ENCODE measurements at places on chromosomes 12 and 14. TPM values are rescaled to one million over a fixed set of nuclear protein-coding genes. Genes with fewer than 3 reads are reported as not detected.

DNA sequence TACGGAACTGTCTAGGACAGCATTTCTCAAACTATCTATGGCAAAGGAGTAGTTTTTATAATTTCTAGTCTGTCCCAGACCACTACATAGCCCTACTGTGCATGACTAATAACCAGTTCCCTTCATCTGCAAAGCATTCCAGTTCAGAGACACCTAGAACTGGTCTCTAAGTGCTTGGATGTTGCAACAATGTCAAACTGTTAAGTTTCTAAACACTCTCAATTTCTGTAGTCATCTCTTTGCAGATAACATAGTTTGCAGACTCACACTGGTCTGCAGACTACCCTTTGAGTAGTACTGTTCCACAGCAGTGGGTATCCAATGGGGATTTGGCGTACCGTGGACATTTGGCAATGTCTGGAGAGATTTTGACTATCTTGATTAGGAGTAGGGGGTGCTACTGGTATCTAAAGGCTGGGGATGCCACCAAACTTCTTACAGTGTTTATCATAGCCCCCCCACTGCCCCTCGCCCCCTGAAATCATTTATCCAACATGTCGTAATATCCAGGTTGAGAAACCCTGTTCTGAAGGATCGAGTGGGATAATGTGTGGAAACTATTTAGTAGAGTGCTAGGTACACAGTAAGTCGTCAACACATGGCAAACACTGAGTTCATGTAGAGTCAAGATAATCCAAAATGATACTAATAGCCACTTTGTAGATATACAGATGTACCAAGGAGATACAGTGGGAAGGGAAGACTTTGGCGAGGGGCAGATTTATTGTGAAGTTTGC is 1.7 kb downstream of the C12orf76 start:
- peak; percentile 36 for DNase-seq

- DNase-seq = no peak
Observed at GRCh38 chr14:95258754-95259593, 60.7 kb downstream of the CLMN start.

DNA sequence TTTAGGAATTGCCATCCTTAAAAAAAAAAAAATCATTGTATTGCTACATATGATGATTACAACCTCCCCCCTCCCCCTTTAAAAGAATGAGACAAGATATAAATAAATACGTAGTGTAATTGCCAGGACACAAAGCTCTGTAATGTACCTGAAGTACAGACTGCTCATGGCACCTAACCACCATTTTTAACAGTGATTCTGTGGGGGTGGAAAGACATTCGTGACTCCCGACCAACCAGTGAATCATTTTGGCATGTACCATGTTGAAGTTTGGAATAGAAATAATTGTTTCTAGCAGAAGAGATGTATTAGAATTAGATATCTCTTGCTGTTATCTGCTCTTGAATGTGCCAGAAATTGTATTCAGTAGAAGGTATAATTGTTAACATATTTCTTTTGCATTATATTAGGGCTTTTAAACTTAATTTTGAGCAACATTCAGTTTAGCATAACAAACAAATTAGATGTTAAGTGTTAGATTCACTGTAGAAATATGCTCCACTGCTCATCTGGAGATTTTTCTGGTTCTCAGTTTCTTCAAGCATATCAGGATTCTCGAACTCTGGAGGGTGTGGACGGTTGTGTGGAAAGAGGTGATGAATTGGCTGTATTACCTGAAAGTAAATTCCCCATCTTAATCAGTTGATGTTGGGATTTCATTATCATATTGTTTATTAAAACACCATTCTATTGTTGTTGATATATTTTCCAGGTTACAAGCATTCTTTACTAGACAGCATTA is 31.1 kb downstream of the FRS2 start:
- no peak for DNase-seq

- no peak for DNase-seq
Observed at GRCh38 chr12:75945581-75945980, 86.0 kb downstream of the PHLDA1 start.

DNA sequence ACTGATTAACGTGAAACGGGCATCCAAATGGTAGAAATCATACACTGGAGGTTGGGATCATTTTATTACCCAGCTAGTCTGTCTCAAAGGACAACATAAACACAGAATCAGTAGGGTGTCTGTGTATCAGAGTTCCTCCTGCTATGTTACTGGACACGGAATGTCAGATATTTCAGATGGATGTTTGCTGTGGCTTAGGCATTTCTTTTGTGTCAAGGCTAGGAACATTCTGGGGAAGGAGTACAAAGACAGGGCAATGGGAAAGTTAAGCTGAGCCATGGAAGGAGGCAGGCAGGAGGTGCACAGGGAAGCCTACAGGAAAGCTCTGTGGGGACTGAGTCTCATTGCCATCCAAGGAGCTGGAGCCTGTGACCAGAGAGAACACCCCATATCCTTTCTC is 254.6 kb downstream of the C12orf75 start:
- no peak for DNase-seq

GRCh38 chr14:71319666-71320065 is 412.4 kb downstream of the PCNX1 start:
- peak; percentile 31 for DNase-seq

GRCh38 chr12:84201976-84202375 is 710.6 kb downstream of the SLC6A15 start:
- DNase-seq = no peak

GRCh38 chr12:14950982-14951746 is 10.2 kb downstream of the ARHGDIB start:
- DNase-seq = peak; percentile 77

DNA sequence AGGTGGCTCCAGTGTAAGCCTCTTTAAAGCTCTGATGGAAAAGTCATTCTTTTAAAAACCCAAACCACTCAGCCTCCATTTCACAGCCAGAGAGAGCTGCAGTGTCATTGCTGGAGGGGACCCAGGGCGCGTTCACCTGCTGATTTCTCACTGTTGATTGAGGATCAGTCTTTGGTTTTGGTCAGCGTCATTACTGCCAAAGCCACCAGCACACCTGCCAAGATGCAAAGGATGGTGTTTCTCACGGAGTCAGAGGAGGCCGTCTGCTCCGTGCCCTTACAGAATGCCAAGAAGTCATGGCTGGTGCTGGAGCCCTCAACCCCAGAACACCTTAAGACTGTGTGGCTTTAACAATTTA is 32.8 kb upstream of the BATF start:
- DNase-seq = no peak

GRCh38 chr14:83575301-83575700 is 1954.6 kb upstream of the FLRT2 start:
- DNase-seq = no peak

- DNase-seq = no peak
Observed at GRCh38 chr12:22016982-22017381, 29.0 kb upstream of the CMAS start.

GRCh38 chr14:90300611-90301047 is 31.1 kb downstream of the NRDE2 start:
- no peak for DNase-seq

DNA sequence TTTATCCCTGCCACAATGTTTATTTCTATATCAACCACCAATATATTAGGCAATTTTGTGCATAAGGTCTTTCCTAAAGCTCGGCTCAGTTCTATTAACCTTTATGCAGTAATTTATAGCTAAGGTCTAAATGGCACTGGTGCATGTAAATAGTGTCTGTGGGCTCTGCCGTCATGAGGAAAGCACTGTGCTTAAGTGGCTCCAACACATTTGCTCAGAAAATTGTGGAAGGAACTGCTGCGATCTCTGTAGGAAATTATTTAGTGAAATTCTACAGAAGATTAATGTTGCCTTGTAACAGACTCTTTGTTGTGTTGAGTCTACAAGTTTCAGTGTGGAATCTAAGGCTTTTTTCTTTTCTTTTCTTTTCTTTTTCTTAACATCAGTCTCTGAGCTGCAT is 54.0 kb upstream of the EGLN3 start:
- no peak for DNase-seq

- DNase-seq = no peak
Observed at GRCh38 chr12:24244801-24245200, 295.3 kb upstream of the SOX5 start.

DNA sequence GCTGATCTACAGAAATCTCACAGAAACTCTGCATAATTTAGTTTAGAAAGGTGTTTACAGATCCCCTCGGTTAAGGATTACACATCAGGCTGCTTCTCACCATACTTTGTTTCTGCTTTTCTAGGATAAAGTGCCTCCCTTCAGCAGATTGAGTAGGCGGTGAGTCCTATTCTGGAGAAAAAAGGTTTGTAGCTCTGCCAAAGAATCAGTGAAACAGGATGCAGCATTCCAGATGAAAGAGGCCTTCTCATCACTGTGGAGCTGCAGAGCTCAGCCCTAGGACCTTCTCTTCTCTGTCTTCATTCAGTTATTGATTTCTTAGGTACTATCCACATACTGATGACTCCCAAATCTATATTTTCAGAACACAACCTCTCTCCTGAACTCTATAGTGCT is 155.5 kb upstream of the KRR1 start:
- no peak for DNase-seq

DNA sequence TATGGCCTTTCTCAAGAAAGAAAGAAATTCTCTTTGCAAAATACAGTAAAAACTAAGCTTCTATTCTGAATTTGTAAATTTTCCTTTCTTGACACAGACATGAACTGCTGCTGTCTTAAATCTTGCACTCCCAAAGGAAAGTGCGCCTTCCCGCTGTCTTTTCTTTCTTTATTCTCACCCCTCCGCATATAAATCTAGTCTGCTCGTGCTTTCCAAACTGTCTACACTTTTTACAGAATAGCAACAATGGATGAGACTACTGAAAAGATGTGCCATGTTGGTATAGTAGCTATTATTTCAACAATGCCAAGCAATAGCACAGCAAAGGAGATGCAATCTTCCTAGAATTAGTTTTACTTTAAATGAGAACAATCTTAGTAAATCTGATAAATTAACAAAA is 328.8 kb upstream of the PDE3A start:
- no peak for DNase-seq

GRCh38 chr14:71672596-71672995 is 259.6 kb upstream of the RGS6 start:
- no peak for DNase-seq

GRCh38 chr12:49051373-49051764 is 9.2 kb downstream of the KMT2D start:
- DNase-seq = no peak

DNA sequence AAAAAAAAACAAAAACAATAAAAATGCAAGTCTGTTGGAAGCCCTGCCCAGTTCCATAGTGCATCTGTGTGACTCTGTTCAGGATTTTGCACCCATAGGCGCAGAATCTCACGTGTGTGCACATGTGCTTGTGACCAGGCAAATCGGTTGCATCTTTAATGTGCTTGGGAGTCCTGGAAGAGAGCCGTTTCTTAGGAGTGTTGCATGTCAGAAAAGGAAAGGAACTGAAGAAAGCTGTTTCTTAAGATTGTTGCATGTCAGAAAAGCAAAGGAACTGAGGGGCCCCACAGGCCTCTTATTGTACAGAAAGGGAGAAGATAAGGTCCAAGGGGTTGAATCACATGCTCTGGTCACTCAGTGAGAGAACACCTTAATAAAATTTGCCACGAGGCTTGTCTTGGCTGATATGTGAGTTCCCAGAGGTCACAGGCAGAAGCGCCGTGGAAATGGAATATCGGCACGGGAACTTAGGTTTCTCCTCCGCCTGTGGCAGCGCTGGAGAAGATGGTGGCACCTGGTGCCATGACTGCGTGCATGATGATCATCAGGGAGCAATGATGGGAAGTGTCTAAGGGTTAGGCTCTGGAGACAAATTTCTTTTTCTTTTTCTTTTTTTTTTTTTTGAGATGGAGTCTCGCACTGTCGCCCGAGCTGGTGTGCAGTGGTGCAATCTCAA is 90.0 kb downstream of the LRRC74A start:
- DNase-seq = peak; percentile 32

DNA sequence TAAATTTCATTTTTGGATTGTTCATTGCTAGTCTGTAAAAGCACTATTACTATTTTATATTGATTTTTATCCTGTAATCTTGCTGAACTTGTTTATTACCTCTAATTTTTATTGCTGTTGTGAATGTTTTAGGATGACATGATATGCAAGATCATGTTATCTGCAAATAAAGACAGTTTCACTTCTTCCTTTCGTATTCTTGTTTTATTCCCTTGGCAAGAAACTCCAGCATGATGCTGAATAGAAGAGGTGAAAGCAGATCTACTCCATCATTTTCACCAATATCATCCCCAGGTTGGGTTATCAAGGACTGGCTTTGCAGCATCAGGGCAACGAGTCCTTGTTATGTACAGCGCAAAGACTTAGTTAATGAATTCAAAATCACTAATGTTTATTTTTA is 2.7 kb upstream of the CLECL1 start:
- no peak for DNase-seq

DNA sequence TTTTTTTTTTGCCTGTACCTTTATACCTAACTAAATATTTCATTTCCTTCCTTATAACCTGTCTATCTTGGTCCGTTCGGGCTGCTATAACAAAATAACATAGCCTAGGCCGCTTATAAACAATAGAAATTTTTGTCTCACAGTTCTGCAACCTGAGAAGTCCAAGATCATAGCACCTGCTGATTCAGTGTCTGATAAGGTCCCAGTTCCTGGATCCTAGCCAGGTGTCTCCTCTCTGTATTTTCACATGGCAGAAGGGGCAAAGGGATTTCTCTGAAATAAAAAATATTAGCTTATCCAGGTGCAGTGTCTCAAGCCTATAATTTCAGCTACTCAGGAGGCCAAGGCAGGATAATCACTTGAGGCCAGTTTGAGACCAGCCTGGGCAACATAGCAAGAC is 1046.6 kb upstream of the USP15 start:
- no peak for DNase-seq

GRCh38 chr14:28754209-28754985 is 12.2 kb upstream of the FOXG1 start:
- peak; percentile 64 for DNase-seq

GRCh38 chr12:26696048-26696612 is 136.9 kb downstream of the ITPR2 start:
- no peak for DNase-seq

DNA sequence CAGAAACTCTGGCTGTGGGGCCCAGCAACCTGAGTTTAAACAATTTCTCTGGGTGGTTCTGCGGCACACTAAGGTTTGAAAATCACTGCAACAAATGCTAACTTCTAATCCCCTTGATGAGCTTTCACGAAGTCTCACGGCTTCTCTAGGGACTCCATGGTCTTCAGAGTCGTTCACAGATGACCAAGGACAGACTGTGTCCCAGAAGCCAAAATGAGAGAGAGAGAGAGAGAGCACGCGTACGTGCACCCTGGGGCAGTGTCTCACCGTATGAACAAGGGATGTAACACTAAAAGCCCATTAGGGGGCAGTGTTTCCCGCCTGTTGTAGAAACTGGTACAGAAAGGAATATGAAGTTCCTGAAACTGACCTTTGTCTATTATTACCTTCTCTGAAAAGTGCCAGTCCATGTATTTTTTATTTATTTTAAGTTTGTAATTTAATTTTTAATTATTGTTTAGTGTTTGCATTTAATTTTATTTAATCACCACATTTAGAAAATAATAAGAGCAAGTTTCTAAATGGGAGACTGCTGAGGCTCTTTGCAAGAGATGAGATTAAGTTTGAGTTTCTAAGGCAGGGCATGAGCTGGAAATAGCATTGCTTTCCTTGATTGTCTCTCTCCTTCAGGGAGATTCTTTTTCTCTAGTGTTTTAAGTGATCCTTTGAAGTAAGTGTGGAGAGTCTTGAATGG is 3.4 kb downstream of the APOLD1 start:
- peak; percentile 91 for DNase-seq

The TSPAN31 gene
- polyA plus RNA-seq = 69.2 TPM

The CNTN1 gene
- 0.58 TPM for polyA plus RNA-seq

The IRAK3 gene
- polyA plus RNA-seq = 1.2 TPM

The SART3 gene
- 20.0 TPM for polyA plus RNA-seq

The ISM2 gene
- polyA plus RNA-seq = 6.3 TPM

The AMDHD1 gene
- 3.0 TPM for polyA plus RNA-seq

The ACACB gene
- polyA plus RNA-seq = 3.8 TPM

The ZNF410 gene
- 32.9 TPM for polyA plus RNA-seq

The RFLNA gene
- polyA plus RNA-seq = 67.8 TPM

The FITM1 gene
- polyA plus RNA-seq = 2.2 TPM

The OR6C4 gene
- not detected for polyA plus RNA-seq
